NCI-H2081 treated with DMSO at 0.1 percent for 48 hours (cell line): ENCODE measurements at places on chromosomes 11 and 22.

DNA sequence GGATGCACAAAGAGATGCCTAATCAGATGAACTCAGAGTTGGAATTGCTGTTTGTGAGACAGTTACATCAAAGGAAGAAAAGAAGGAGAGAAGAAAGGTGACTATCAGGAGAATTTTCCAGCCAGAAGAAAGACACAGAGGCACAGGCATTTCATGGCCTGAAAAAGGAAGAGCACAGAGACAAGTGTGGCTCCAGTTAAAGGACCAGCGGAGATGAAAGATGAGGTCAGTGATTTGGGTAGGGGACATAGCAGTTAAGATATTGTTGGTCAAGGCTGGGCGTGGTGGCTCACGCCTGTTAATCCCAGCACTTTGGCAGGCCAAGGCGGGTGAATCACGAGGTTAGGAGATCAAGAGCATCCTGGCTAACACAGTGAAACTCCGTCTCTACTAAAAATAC is 3.4 kb upstream of the ZNF280A start:
- no peak for DNase-seq

DNA sequence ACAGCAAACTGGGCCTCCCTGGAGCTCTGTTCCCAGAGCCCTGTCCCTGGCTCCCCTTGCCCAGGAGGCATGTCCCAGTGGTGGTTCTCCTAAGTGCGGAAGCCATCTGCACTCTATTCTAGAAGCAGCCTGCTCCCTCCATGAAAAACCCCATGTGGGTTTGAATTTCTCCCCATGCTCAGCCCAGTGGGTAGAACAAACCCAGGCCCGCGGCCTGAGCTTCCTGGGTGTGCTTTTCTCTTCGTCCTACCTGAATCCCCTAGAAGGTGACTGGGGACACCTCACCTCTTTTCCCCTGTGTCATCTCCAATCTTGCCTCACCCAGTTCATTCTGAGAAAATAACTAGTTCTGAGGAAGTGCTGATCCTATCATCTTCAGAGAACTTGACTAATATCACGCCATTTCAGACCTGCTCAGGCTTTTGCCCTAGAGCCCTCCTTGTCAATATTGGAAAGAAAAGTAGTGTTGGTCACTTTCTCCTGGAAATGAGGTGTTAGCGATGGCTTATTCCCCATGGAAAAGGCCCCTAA is 15.9 kb downstream of the IL10RA start:
- DNase-seq, result no peak

- DNase-seq, result no peak
Observed at GRCh38 chr11:59216641-59217564, 4.2 kb upstream of the MPEG1 start.

GRCh38 chr11:62921573-62922188 is 518 bp upstream of the CHRM1 start:
- no peak for DNase-seq

GRCh38 chr11:63549411-63549810 is 12.8 kb downstream of the PLAAT4 start:
- no peak for DNase-seq

GRCh38 chr11:35709376-35709775 is 46.8 kb downstream of the TRIM44 start:
- no peak for DNase-seq

DNA sequence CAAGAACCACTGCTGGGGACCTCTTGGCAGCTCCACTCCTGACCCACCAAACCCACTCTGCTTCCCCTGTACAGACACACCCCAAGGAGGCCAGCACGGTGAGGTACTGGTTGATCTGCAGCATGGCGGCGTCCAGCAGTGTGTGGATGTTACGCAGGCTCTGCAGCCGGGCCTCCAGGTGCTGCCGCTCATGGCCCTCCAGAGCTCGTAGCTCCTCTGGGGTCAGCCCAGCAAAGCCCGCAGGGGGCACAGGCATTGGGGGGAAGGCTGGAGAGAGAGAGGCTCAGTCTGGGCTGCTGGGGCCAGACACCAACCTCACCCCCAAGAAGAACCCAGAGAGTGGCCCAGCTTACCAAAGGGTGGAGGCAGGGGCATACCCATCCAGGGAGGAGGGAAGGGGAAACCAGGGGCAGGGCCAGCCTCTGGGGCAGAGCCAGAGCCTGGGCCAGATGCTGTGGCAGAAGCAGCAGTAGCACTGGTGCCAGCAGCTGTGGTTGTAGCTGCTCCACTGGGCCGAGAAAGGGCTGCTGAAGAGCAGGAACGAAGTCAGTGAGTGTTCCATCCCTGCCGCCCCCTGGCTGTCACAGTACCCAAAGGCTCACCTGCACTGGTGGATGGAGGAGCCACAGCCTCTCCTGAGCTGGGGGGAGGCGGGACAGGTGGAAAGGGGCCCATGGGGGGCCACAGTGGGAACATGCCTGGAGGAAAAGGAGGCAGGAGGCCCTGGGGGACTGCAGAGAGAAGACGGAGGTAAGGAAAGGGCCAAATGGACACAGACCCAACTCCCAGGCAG is 4.5 kb downstream of the SYVN1 start:
- no peak for DNase-seq

DNA sequence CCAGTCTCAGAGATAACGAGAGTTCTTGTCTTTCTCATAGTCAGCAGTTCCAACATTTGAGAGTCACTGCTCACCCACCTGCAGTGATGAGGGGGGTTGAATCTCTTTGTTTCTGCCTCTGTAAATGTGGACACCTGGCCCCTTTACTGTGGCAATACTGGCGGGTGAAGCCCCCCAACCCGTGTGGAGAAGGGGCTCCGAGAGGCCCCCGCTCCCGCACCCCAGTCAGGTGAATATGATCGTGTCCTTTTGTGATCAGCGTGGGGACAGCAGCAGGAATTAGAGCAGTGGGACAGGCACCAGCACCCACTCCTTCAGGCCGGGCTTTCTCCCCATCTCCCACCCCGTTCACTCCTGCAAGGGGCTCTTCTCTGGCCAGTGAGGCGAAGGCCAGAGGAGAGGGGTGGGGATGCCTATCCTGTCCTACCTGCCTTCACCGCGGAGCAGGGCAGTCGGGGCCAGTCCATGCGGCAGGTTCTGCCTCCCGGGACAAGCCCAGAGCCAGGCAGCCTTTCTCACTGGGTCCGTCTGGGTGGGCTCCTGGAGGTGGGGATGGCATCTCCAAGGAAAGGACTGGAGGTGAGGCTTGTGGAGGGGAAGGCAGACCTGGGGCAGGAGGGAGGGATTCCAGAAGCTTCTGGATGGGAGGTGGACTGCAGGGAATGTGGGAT is 12.7 kb upstream of the CELSR1 start:
- no peak for DNase-seq

- DNase-seq, result no peak
Observed at GRCh38 chr11:35242412-35243242, 103.7 kb downstream of the CD44 start.

GRCh38 chr11:126115127-126115495 is 52.4 kb upstream of the CDON start:
- peak; percentile 88 for DNase-seq

DNA sequence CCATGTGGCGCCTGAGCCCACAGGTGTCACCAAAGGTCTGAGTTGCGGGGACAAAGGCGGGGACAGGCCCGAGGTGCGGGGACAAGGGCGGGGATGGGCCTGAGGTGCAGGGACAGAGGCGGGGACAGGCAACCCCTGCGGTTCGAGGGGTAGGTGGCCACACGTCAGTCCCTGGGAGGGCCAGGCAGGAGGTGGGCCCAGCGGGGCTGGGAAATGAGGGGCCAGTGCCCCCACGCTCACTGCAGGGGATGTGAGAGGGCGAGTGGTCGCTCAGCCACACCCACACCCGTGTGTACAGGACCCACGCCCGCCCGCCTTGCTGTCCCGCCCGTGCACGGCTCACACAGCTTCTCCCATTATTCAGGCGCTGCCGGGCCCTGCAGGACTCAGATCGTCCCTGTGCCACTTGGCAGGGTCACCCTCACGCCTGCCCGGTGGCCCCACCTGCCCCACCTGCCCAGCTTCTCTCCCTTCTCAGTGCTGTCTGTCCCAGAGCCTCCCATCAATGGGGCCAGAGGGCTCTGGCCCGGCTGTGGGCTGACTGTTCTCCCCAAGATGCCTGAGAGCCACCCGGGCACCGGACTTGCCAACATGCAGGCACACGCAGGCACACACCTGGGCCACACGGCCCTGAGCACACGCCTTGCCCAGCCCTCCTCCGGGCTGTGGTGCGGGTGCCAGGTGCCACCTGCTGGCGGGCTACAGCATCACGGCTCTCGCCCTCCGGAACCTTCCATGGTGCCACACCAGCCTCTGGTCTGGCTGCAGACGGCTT is 14.2 kb upstream of the MUC6 start:
- peak; percentile 28 for DNase-seq

DNA sequence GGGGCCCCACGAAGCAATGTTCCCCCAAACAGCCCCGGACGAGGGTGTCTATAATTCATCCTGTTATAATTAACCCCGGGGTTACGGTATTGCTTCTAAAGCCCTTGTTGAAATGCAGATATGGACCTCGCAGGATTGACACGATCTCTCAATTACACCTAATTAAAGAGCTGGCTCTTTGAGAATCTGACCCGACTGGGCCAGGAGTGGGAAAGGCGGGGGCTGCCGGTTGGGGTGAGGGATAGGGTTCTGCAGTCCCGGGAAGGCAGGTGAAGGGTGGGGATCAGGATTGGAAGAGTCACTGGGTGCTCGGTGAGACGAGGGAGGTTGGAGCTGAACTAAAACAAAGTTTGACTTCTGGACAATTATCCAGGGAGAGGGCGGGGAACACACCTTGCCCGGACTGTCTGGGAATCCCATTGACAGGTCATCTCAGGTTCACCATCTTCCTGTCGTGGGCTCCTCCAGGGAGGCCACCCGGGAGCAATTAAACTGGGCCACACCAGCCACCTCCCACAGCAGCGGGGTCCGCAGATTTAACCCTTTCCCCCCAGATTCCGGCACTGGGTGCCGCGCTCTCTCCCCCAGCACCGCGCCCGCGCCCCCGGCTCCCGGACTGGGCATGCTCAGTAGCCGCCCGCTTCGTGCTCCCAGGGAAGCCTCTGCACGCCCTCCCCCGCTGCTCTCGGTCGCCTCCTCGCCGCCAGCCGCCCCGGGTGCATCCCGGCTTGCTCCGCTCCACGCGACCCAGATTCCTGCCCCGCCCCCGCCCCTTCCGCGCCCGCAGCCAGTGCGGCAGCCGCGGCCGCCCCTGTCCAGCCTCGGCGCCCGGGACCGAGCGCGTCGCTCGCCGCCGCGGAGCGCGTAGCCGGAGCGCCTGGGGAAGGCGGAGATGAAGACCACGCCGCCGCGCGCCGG is at the start of gene ELMOD1:
TSS of gene ELMOD1 (plus strand) at position 688 of the 918 bp plus-strand sequence. CDS start 27,043 bp downstream, outside the sequence.
- DNase-seq, result no peak

DNA sequence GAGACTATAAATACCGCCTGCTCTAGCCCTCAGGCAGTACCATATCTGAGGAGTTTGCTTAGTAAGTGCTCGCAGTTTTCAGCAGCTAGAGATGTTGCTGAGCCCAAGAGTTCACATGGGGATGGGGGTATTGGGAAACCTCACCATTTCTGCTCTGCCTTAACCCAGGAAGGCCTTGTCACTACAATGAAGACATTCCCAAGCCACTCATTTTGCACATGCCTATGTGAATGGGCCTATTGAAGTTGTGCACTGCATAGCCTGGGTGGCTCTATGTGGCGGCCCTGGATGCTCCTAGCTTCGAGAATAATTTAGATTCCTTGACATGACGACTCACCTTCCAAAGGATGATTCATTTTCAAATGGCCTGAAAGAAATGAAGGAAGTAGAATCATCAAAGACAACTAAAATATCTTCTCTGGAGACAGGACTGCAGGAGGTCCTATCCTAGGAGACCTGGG is 163.4 kb downstream of the ADAMTS15 start:
- no peak for DNase-seq
